ENCODE measurements at places on chromosomes 4 and X.

DNA sequence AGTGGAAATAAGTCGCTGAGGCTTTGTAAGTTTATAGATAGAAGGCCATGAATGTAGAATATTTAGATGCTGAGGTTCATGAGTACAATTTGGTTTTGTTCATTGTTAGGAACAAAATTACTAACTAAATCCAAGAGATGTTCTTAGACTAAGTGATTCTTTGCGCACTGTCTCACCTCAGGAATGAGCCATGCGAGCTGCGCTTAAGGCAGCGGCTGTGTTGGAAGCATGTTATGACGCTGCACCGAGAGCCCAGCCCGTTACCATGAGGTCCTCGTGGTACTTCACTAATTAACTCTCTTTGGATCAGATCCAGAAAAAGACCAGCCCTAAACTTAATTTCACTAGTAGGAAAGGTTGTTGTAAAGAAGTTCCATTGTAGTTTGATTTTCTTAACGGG is 166.2 kb downstream of the RAPGEF2 start:
- no peak for DNase-seq

- no peak for DNase-seq
Measured at GRCh38 chr4:108398316-108398715, 222.1 kb upstream of the RPL34 start.

DNA sequence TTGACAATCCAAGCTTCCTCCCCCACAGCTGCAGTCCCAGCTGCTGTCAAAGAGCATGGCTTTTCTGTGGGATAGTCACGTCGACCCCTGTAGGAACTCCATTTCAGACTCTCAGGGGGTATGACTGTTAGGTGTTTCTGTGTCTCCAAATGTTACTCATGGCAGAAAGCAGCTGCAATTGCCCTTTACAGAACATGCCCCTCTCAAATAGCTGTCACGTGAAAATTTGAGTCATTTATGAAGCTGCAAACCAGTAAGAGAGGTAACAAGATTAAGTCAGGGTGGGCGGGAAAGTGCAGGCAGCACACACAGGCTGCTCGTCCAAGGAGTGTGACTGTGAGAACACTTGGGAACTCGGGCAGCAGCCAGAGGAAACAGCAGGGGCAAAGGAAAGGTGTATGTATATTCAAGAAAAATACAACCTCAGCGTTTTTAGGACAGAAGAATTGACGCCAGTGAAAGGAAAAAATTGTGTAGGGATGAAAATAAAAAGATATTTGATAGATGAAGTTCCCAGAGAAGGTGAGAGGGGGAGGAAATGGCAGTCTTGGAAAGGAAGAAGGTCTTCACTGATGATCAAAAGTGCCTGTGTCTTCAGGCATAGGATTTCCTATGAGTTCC is 66.5 kb upstream of the TMEM184C start:
- no peak for DNase-seq

GRCh38 chr4:33255507-33255906 is 2535.3 kb downstream of the PCDH7 start:
- DNase-seq, result no peak

DNA sequence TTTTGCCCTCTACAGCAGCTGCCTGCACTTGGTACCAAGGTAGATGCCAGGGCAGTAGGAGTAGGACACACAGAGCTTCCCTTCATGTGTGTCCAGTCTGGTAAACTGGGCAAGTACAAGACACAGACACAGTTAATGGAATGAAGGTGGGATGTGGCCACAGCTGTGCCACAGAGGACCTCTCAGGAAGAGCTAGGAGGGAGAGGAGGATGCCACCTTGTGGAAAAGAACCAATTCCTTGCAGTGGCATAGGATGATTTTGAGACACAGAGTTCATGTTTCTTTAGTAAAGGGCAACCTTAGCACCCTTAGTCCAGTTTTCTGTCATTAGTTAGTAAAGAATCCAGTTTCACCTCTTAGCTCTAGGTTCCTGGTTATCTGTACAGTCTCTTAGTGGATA is 36.3 kb upstream of the TBC1D14 start:
- no peak for DNase-seq

GRCh38 chrX:3159995-3160720 is 118.9 kb downstream of the ARSF start:
- DNase-seq, result no peak
